ENCODE measurements at places on chromosomes 16 and 17.
A peak's percentile ranks its signal among the peaks of the same experiment; 100 is the strongest.

DNA sequence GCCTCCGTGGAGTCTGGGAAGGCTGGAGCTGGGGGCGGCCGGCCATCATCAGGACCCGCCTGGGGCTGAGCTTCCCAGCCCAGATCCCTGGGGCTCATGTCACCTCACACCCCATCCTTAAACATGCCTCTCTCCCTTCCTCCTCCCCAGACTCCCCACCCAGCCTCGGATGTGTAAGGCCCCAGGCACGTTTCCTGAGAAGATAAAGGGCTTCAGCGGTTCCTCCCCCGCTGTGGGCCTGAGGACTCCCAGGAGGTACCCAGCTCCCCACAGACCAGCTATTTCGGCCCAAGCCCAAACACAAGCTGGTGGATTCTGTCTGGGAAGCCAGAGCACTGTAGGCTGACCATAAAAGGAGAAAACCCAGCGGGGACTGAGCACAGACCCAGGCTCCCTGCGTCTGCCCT, 49.2 kb downstream of the MYH11 start:
- DNase-seq = no peak

- no peak for DNase-seq
Observed at GRCh38 chr16:70678121-70678897, 7.5 kb downstream of the MTSS2 start.

- DNase-seq = no peak
Observed at GRCh38 chr17:80110447-80110812, 9.0 kb downstream of the GAA start.

GRCh38 chr17:71759422-71760060, 361.3 kb upstream of the SOX9 start:
- no peak for DNase-seq

DNA sequence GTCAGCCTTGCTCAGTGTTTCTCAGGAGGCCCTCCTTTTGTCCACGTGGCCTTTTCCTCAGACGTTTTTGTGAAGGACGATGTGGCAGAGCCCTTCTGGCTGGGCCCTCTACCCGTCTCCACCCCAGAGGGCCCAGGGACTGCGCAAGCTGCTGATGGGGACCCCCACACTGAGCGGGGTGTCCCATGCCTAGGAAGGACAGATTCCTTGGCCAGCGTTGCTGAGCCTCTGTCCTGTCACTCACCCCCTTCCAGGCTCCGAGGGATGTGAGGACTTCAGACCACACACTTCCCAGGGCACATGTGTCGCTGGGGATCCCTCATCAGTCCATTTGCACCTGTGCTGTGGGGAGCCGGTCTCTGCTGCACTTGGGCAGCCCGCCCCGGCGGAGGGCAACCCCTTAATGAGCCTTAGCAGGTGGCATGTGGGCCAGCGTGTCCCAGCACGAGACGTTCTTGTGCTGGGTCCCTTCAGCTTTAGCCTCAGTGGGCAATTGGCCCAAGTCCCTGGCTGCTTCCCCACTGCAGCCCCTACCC, 48.3 kb downstream of the NT5M start:
- DNase-seq = no peak

DNA sequence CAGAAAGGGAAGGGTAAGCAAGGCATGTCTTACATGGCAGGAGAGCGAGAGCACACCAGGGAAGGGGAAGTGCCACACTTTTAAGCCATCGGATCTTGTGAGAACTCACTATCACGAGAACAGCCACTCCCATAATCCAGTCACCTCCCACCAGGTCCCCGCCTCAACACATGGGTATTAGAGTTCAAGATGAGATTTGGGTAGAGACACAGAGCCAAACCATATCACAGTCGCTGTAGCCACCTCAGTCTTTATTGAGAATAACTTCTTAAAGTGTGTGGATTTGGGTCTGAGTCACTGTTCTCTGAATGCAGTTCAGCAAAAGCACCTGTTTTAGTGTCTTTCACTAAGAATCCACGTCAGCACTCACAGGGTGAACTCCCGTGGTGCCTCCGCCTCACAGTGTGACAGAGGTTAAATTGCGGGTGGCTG, 195.2 kb upstream of the CHMP6 start:
- no peak for DNase-seq

GRCh38 chr17:80474231-80474960, 2.0 kb downstream of the NPTX1 start:
- DNase-seq = peak; percentile 32

DNA sequence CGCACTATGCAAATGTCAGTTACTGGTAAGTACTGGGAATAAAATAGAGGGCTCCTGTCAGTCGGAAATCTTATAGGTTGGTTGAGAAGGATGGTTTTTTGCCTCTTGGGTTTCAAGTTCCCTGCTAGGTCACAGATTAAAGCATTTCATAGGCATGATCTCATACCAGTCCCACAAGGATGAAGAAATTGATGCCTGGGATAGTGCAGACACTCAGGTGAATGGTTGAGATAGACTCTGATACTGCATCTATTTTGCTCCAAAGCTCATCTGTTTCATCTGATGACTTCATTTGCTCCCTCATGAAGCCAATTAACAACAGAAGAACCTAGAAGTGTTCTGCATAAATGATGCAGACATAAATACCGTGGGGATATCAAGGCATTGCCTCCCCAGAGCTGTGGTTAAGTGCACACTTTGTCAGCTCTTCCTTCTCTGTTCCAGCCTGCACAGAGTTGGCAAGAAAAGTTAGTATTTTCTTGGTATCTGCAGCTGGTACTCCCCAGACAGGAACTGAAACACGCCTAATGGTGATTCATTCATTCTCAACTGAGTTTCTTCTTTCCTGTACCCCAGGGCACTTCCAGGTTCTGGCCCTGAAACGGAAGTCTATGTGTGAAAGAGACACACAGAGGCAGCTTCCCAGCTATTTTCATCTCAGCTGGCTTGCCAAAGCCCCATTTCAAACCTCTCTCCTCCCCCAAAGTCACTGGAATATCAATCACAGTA, 418.3 kb upstream of the SALL1 start:
- DNase-seq = peak; percentile 90

- no peak for DNase-seq
Observed at GRCh38 chr16:67100569-67101310, 9.0 kb upstream of the PHAF1 start.

- peak; percentile 17 for DNase-seq
Observed at GRCh38 chr16:80509872-80510271, 30.9 kb upstream of the DYNLRB2 start.

GRCh38 chr17:50638966-50639713, 4.5 kb downstream of the ABCC3 start:
- DNase-seq = peak; percentile 99

GRCh38 chr16:87681981-87682570, 79.8 kb downstream of the JPH3 start:
- peak; percentile 65 for DNase-seq

DNA sequence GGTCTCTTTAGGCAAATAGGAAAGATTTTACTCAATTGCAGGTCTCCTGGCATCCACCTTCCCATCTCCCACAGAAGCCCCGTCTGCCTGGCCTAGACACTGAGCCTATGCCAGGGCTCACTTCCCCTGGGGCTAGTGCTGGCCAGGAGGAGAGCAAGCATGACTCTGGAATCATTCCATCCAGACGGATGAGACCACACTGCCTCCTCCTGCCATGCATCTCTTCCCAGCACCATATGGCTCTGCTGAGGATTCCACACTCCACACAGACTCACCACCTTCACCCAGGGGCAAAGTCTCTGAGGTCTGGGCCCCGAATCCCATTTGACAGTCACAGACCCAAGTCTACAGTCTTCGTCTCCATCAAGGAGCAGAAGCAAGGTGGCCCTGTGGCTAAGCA, 346.5 kb downstream of the C16orf95 start:
- DNase-seq = no peak

DNA sequence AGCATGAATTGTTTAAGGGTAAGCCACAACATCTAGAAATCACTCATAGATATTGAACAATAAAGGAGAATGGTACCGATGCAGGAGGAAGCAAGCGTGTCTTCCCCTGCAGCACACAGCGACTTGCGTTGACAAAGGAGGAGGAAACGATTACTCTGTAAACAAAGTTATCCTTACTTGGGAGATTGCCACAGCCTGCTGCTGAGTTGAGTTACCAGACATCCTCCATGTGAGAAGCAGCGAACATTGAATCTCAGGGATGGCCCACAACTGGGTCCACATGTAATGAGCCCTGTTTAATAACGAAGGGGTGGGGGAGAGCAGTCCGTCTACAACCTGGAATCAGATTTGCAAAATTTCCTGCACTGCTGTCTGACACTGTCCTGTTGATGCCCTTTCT, 27.7 kb downstream of the CLUH start:
- no peak for DNase-seq

- DNase-seq = no peak
Observed at GRCh38 chr17:43689814-43690213, 28.1 kb upstream of the MEOX1 start.

DNA sequence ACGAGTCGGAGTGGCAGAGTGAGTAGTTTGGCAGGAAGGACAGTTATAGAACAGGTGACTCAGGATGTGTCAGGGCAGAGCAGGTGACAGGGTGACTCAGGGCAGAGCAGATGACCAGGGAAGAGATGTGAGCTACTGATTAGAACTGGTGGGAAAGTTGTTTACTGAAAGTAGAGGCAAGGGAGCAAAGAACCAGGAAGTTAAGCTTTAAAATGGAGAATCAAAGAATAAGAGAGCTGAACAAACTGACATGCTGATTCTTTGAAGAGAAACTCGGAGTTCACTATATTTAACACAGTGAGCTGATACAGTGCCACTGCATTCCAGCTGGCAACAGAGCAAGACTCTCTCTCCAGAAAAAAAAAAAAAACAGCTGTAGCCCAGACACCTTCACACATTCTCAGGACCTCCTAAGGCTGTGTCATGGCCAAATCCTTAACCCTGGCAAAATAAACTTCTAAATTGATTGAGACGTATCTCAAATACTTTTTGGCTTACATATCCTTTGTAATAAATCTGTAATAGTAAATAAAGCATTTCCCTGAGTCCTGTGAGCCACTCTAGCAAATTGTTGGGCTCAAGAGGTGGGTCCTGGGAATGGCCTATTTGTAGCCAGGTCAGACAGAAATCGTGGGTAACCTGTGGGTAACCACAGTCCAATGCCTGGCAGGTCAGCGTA, 12.3 kb upstream of the UBE2I start:
- DNase-seq = peak; percentile 98

DNA sequence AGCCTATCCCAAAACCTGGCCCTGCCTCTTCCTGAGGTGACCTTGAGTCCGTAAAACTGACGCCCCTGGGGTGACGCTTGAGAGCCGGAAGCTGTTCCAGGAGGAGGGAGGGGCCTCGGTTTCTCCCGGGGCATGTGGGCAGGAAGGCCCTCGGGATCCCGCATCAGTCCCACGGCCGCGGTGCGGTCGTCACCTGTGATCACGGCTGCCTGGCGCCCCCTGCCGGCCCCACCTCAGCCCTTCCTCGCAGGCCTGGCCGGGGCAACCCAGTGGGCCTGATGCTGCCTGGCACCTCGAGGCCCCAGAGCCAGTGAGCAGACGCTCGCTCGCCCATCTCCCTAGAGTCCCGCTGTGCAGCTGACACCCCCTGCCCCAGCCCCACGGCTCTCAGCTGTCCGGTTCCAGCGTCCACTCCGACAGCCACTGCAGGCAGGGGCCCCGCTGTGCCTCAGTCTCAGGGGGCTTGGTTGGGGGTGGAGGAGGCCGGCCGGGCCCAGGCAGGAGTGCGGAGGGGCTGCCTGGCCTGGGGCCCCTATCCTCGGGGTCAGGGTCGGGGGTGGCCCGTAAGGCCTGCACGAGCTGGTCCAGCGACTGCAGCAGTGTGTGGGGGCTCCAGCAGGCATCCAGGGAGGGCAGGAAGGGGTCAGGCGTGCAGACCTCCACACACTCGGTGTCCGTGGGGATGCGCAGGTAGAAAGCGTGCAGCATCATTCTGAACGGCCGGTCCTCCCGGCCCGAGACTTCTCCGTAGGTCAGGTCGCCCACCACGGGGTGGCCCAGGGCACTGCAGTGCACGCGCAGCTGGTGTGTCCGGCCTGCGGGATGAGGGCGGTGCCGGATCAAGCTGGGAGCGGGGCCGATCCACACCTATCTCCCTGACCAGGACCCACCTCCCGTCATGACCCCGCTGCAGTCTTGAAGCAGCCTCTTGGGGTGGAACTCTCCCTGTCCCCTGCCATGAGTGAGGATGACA, 2.3 kb downstream of the RPUSD1 start:
- peak; percentile 51 for DNase-seq

GRCh38 chr16:29984764-29985147, 10.7 kb downstream of the HIRIP3 start:
- no peak for DNase-seq

GRCh38 chr17:77379065-77379428, 238.3 kb downstream of the SEC14L1 start:
- no peak for DNase-seq

GRCh38 chr16:14420721-14421488, 209.2 kb downstream of the PARN start:
- DNase-seq = no peak

GRCh38 chr17:44346064-44346844, 1.2 kb downstream of the GRN start:
- no peak for DNase-seq

- peak; percentile 19 for DNase-seq
Observed at GRCh38 chr17:40371261-40371929, 6.9 kb upstream of the GJD3 start.

DNA sequence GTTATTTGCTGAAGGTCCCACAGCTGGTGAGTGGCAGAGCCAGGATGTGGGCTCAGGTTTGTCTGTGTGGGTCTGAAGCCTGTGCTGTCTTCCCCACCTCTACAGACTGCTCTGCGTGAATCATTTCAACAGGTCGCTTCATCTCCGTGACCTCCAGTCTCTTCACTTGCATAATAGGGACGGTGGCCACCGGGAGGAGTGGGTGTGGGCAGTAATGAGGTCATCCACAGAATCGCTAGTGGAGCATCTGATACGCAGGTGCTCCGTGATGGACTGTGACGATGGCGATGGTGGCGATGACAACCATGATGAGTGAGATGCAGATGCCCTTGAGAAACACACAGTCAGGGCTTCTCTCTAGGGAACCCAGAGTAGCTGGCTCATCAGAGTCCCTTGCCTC, 120.2 kb downstream of the RAP1GAP2 start:
- no peak for DNase-seq

DNA sequence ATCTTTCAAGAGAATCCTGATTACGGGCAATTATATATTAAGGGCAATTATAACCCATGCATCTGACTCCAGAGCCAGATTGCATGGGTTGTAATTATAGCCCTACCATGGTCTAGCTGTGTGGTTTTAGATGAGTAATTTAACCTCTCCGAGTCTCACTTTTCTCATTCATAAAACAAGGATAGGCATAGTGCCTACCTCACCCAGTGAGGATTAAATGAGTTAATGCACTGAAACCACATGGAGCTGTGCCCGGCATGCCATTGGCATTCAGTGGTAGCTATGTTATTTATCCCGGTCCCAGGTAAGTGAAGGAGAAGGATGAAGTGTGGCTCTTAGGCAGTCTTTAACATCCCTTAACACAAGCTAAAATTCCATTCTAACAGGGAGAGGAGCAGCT, 6.3 kb downstream of the SNX20 start:
- DNase-seq = no peak

GRCh38 chr16:81066681-81067080, 10.4 kb downstream of the C16orf46 start:
- no peak for DNase-seq

Measured in HT1080 (cell line).